ENCODE measurements at places on chromosomes 3 and 15.

DNA sequence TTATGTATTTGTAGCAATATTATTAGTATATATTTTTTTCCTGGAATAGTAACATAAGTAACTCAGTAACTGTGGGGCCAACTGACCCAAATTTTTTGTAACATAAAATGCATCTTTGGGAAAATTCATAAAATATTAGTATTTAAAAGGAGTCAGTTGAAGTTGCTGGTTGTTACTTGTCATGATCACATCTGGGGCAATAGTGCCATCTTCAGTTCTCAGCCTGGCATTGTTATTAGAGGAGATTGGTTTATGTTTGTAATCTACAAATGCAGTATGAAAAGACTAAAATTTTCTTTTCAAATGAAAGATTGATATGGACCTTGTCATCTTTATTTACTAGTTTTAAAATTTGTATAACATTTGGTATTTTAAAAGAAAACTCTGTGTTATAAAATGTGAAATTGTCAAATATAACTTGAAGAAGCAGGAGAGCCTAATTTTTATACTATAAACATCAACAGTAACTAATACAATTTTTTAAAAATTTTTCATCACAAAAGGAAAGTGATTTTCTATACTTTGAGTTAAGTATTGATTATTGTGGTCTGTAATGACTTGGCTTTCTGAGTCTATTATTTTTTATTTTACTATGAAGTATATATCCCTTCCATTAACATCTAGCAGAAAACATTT is 38.8 kb upstream of the MLF1 start:
- DNase-seq = no peak

DNA sequence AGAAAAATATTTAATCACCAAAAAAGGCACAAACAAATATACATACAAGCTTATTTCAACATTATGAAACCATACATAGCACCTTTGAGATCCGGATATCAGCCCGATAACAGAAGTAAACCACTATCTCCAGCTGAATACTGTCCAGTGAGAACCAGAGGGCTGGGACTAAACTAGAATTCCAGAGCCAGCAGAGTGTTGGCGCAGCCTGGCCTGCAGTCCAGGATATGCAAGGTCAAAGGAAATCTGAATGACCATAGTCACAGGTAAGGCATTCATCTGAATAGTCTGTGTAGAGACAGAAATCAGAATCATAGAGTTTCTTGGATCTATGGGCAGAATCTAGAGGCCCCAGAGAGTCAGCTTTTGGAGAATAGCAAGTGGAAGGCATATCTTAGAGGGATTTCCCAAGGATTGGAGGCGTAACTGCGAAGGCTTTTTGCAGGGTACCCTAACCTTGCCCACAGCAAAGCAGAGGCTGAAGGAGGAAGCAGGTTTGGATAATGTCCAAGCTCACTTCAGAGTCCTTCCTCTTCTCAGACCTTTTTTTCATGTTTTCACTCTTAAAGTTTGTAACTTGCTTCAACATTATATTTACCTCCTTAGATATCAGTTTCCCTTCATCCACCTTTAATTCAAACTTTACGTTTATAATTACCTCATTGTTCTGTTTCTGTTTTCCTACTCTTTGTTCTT is 32.5 kb upstream of the TP63 start:
- DNase-seq = no peak

DNA sequence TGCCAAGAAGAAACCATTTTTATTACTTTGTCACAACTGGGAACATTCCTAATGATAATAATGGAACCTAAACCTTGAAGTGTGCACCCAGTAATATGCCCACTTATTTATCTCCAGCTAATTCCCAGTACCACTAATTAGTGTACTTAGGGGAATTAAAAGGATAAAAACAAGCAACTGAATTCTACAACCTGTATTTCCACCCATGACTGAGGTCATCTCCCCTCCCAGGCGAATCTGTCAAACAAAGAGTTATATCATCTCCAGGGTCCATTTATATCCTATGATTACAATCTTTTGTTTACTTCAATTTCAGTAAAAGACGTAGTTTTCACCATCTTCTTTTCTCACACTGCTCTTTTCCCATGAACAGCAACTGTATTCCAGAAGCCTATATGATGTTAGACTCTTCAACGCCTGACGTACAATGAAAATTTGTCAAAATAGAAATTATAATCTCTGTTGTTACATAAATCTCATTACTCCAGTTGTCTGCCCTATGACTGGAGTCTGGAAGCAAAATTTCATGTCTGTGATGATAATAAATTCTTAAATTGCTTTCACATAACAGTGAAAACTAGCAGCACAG is 177.6 kb downstream of the GOLIM4 start:
- no peak for DNase-seq

DNA sequence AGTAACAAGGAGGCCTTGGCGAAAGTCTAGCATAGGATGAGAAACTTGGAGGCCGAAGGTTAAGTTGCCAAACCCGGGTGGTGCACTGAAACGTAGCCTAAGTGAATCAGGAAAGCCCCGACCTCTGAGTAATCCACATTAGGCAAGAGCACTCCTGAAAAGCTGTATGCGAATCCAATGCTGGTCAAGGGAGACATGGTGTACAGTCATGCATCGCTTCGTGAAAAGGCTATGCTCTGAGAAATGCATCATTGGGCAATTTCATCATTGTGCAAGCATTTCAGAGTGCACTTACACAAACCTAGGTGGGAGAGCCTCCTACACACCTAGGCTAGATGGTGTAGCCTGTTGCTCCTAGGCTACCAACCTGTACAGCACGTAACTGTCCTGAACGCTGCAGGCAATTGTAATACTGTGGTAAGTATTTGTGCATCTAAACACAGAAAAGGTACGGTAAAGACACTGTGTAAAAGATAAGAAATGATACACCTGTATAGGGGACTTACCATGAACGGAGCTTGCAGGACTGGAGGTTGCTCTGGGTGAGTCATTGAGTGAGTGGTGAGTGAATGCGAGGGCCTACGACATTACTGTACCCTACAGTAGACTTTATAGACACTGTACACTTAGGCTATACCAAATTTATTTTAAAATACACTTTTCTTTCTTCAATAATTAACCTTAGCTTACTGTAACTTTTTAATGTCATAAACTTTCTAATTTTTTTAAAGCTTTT is 222.5 kb downstream of the SHQ1 start:
- no peak for DNase-seq

GRCh38 chr3:52044869-52045619 is 11.3 kb downstream of the DUSP7 start:
- no peak for DNase-seq

DNA sequence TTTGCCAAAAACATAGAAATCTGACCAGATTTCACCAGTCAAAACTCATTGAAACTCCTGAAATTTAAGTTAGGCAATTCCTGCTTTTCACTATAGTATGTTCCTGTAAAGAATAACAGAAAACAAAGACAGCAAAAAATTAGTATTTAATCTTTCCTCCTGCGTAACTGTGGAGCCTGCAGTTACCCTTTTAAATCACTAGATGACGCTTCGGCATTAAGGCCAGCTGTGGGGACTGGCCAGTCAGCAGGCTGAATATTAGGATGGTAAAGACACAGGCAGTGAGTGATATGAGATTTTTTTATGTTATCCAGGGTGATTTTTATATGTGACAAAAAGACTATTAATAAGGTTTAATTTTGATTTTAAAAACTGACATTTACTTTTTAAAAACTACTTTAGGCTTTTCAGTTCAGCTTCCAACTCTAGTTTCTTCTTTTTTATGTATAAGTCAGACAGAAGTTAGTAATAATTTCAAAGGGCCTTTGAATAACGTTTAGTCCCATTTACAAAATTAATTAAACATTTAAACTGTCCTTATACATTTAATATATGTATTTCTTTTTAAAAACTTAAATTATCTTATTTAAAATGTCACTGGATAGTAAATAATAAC is 165.1 kb downstream of the PPM1L start:
- DNase-seq = no peak

DNA sequence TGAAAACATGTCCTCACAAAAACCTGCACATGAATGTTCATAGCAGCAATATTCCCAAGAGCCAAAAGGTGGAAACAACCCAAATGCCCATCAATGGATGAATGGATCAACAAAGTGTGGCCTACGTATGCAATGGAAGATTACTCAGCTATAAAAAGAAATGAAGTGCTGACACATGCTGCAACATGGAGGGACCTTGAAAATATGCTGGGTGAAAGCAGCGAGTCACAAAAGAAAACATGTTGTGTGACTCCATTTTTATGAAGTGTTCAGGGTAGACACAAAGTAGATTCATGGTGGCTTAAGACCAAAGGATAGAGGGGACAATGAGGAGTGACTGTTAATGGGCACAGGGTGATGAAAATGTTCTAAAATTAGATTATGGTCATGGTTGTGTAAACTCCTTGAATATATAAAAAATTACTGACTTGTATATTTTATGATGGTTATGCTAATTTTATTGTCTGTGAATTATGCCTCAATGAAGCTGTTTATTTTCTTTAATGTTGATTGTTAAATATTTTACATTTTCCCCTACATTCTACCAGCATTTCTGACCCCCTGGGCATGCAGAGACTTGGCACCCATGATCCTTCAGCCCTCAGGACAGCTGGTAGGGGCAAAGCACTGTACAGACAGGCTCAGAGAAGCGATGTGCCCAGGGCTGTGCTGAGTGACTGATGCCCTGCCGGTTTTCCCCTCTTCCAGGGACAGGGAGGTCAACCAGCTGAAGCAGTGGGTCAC is 37.8 kb downstream of the CFAP100 start:
- no peak for DNase-seq

DNA sequence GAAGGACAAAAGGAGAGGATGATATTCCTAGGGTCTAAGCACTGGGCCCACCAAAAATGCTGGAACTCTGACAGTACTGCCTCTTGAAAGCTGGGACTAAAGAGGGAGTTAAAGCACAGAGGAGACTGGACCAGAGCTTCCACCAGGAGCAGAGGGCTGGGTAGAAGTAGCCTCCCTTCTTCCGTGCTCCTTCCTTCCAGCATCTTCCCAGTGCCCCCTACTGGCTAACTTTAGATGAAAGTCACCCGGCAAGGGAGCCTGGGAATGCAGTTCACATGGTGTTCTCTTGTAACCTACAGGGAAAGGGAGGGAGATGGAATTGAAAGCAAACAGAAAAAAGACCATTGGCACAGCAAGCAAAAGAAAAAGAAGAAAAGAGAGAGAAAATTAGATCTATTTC is 106.1 kb upstream of the COL8A1 start:
- no peak for DNase-seq

- no peak for DNase-seq
These were observed 111.3 kb downstream of the AKAP13 start for GRCh38 chr15:85491691-85492090.

DNA sequence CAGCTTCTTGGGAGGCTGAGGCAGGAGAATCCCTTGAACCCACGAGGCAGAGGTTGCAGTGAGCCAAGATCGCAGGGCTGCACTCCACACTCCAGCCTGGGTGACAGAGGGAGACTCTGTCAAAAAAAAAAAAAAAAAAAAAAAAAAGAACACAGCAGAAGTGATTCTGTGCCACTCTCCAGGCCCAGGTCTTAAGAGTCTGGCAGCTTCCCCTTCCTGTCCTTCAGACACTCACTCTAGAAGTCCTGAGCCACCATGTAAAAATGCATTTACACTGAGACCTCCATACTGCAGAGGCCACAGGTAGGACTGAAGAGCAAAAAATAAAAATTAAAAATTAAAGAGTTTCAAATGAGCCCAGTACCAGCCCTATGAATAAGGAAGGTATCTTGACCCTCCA is 11.8 kb upstream of the CDV3 start:
- DNase-seq = no peak

GRCh38 chr3:45127130-45127822 is 18.9 kb downstream of the CDCP1 start:
- DNase-seq = no peak

- DNase-seq = no peak
These were observed 54.5 kb upstream of the C3orf80 start for GRCh38 chr3:160170409-160171370.

DNA sequence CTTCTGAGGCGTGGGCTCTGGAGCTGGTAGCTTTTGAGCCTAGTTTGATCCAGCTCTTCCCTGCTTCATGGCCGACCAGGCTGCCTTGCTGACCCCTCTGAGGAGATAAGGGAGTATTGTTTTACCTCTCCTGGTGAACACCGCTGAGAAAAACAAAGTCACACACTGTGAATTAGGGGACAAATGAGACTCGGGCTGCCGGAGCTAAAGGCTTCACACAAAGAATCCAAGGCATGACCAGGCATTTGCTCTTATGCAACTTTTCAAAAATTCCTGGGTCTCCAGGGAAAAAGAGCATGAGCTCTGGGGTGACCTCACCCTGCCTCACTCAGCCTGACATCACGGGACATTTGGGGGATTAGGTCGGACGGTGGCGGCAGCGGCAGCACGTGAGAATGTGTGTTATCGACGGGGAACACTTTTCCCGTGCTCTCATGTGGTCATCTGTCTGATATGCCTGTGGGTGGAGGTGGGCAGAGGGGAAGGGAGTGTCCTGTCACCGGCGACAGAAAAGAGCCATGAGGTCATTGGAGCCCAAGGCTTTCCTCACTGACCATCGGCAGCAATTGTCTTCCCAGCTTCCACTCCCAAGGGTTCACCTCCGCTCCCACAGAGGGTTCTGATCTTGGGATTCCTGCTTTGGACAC is 61.0 kb downstream of the TMEM44 start:
- no peak for DNase-seq

DNA sequence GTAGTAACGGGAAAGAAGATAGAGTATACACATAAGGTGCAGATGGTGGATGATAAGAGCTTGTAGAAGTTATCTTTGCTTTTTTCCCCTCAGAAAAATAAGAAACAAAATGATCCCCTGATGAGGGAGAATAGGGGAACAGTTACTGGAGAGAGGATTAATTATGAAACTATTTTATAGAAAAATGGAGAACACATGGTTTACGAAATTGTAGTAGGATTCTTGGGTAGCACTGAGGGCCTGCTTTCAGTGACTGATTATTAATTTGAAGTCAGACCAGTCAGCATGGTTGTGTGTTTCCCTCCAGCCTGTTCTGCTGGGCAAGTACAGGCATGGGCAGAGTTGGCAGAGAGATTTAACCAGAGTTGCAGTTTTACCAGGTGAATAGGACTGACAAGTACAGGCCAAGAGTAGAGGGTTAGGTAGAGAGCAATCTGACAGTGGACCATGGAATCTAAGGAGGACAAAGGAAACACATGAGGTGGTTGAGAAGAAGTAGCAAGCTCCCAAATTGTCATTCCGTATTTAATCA is 5.9 kb downstream of the SLC49A4 start:
- DNase-seq = no peak

DNA sequence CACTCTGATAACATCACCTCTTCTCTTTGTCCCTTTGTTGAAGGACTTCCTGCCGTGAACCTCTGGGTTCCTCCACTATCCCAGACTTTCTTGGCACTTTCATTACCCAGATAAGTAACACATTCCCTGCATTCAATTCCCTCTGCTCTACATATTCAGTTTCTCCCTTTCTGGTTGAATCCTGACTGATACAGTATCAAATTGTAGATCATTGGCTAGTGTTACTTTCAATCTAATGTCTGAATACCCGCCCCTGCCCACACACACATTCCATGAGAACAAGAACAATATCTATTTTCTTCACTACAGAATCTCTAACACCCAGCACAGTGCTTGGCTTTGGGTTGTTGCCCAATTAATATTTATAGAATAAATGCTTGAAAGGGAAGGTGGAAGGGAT is 163.5 kb downstream of the ABHD5 start:
- DNase-seq = no peak

- DNase-seq = no peak
These were observed 17.1 kb downstream of the PAK2 start for GRCh38 chr3:196756732-196757131.
